ENCODE measurements at places on chromosomes 7 and 10.

GRCh38 chr7:117097860-117098259, 144.6 kb downstream of the ST7 start:
- no peak for DNase-seq

DNA sequence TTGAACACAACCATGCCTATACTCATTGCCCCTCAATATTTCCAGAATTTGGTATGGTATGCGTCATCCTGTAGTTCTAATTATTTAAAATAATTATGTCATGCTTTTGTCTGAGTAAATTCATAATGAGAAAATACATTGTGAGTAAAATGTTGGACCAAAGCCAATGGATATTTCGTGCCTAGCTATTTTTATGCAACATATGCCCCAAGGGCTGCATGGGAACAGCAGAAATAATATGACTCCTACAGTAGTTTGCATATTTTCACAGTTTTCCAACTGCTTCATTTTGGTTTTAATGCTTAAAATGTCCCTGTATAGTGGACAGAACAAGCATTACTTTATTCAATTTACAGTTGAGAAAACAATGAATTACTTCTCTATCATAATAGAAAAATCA, 1115.6 kb upstream of the GHITM start:
- no peak for DNase-seq

DNA sequence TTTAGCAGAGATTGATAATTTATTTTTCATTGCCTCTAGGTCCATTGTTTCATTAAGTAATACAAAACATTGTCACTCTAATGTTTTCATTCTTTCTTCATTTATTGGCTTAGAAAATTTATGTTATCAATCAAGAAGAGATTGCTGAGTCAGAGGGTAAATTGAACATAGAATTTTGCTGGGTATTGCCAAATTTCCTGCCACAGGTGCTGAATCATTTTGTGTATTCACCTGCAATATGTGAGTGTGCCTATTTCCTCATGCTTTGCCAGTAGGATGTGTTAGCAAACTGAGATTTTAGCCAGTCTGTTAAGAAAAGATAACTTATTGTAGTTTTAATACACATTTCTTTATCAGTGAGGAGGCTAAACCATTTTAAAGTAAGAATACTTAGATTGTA, 38.0 kb downstream of the MARCHF5 start:
- DNase-seq: no peak

- DNase-seq: no peak
Observed at GRCh38 chr7:21771906-21772610, 173.6 kb downstream of the CDCA7L start.

DNA sequence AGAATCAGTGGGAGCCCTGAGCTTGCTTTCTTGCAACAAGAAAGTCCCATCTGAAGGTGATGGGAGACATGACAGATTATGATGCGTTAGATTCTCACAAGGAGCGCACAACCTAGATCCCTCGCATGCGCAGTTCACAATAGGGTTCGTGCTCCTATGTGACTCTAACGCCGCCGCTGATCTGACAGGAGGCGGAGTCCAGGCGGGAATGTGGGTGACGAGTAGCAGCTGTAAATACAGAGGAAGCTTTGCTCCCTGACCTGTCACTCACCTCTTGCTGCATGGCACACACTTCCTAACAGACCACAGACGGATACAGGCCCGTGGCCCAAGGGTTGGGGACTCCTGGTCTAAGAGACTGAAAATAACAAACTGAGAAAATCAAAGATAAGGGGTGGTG, 1163.4 kb upstream of the AUTS2 start:
- no peak for DNase-seq

DNA sequence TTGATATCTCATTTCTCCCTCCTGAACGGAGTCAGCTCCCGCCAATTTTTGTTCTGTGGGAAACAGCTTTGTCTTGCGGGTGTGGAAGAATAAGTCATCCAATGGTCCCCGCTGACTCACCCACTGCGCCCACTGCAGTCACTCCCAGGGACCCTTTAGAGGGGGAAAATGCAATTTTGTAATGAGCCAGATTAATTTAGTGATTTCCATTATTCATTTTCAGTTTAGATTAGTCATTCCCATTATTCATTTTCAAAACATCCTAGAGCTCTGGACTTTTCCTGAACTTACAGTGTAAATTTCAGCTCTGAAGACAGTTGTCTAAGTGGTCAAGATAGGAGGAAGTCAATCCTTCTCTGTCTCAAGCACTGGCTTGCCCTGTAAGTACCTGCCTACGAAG, 154.9 kb upstream of the TMEM72 start:
- DNase-seq: no peak

GRCh38 chr7:137475966-137476365, 132.4 kb upstream of the PTN start:
- no peak for DNase-seq

DNA sequence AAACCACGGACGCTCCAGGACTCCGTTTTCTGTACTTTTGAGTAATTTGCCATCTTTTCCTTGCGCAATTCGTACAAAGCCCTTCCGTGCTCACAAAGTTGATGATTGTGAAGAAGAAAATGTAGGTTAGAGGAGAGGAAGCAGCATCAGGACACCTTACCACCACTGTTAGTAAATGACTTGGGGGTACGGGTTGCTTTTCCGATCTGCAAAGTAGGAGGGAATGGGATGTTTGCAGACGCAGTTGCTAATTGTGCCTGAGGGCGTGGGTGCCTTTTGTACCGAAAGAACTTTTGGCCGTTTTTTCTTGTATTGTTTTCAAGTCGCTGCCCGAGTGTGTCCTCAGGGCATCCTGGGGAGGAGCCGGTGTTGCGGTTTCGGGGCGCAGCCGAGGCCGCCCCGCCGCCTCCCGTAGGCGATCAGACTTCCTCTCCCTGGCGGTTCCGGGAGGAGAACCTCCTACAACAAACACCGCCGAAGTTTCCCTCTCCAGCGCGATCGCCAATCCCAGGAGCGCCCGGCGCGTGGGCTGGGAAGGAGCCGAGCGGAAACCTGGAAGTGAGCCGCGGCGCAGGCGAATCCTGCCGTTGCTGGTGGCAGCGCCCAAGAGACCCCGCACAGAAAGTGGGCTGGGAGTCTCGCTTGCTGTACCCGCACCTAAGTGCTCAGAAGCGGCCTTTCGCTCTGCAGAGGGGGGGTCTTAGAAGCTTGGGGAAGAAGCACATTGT, 1.0 kb downstream of the PRR15 start:
- DNase-seq: no peak

GRCh38 chr7:70034999-70035398, 436.7 kb downstream of the AUTS2 start:
- DNase-seq: no peak

DNA sequence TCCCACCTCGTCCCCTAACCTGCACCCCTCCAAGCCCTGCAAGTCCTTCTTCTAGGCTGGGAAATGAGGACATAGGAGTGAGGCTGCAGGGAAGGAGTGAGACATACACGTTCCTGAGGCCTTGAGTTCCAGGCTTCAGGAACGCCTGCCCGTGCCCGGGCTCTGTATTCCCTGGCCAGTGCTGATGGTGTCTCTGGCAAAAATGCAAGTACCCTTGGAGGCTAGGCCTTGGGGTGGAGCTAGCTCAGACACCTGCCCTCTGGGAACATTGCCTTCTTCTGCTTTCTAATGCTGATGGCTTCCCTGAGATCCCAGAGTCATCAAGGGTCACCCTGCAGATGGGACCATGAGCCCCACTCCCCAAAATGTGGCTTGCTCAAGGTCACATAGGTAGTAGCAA, 76.0 kb downstream of the GRK5 start:
- no peak for DNase-seq

DNA sequence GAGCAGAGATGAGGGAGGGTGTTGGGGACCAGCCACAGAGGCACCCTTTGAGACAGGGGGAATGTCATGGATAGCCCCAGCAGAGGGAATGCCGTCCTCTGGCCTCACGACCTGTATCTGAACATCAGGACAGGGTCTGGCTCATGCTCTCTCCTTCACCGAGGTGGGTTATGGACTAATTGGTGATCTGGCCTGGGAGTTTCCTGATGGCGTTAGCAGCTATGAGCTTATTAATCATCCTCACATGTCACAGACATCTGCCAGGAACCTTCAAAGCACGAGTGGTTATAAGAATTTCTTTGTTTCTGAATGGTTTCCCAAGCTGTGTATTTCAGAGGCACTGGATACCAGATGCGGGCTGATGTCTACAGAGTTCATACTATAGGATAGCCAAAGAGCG, 6.9 kb downstream of the CPA4 start:
- no peak for DNase-seq

DNA sequence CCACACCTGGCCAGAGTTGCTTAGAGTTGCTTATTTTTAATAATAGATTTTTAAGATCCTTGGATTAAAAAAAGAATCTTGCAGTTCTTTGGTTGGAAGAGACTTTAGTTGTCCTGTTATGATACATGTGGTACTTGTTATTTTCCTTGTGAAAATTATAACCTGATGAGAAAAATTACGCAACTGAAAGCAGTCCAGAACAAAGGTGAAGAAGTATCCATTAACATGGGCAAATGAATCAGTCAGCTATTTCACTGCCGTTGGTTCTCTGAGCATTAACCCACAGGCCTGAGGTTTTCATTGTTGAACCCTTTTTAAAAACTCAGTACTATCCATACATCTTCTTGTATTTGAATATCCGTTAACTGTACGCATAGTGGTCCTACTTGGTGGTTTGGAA, 68.2 kb downstream of the GALNT11 start:
- no peak for DNase-seq

DNA sequence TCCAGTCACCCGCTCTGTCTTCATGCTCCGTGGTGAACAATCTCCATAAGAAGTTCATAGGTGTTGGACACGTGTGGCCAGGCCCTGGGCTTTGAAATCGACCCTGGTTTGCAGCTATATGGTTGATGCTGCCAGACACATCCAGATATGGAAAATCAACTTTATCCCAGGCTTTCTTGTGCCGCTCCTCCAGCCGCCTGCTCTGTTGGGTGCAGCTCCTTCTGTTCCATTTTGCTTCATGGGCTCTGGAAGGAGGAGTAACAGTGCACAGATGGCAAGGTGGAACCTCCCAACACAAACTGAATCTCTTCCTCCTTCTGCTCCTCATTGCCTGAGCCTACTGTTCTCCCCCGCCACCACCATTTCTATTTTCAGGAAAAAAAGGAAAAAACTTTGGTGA, 44.7 kb downstream of the THNSL1 start:
- DNase-seq: no peak

- DNase-seq: no peak
Observed at GRCh38 chr10:97028126-97028831, 157.5 kb downstream of the SLIT1 start.

GRCh38 chr10:8898745-8899330, 844.4 kb downstream of the GATA3 start:
- DNase-seq: no peak

DNA sequence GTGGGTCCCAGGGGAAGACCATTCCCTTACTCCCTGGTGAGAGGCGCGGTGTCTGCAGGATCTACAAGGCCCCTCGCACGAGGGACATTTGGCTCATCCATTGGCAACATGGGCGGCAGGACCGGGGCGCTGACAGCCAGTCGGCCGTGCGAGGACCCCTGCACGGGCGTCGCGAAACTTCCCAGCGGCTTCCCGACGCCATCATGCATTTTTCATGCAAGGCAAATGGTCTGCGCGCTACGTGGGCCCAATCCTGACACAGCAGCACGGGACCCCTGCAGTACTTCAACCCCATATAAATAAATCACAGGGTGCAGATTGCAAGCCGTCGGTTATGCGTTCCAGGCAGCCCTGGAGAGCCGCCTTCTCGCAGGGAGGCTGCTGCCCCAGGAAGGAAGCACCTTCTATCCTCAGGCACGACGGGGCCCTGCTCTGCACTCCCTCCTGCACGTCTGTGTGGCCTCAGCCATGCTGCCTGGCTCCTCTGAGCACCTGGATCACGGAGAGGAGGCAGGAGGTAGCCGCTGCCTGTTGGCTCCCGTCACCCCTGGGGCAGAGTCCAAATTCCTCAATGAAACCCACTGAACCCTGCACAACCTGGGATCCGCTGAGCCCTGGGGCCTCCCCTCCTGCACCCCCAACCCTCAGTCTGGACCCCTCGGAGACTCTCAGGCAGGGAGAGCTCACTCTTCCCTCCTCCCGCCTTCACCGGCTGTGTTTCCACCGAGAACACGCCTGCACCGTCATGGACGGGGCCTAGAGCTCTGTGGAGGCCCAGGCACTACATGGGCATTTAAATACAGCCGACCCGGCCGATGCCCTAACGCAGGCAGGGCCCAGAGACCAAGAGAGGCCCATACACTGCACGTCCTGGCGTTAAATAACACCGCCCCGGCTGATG, 90.5 kb downstream of the PDGFA start:
- DNase-seq: no peak

DNA sequence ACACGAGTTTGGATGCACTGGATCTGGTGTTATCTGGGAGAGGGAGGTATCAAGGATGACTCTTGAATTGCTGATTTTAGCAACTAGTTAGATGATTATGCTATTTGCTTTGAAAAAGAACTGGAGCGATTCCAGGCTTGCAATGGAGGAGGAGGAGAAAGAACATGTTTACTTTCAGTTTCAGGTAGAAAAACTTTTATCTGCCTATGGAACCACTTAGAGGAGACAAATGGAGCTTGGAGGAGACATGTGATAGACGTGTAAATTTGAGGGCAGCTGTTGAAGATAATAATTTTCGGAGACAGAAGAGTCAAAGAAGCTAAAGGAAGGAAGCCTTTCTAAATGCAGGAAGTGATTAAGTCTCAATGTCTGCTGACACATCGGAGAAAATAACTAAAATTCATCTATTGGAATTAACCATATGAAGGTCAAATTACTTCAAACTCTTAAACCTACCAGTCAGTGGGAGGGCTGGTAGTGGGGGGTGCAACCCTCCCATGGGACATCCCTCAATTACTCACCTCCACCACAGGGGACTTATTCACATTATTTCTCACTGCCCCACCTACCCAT, 56.4 kb upstream of the GNAI1 start:
- no peak for DNase-seq

GRCh38 chr7:2393706-2394105, 9.7 kb upstream of the CHST12 start:
- no peak for DNase-seq

DNA sequence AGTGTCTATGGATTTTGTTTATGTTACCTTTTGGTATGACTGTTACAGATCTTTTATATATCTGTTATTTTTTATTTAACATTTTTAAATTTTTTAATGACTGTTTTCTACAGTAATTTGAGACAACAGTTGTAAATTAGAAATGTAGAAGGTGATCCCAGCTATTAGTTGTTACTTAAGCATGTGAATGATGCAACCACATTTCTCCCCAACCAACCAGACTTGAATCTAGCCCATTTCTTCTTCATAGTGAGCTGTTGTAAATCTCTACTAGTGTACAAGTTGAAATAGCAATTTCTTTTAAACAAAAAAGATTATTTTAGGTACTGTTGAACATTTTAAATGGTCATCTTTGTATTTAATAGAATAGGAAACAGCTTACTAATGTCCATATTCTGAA, 18.0 kb downstream of the TMEM106B start:
- no peak for DNase-seq

DNA sequence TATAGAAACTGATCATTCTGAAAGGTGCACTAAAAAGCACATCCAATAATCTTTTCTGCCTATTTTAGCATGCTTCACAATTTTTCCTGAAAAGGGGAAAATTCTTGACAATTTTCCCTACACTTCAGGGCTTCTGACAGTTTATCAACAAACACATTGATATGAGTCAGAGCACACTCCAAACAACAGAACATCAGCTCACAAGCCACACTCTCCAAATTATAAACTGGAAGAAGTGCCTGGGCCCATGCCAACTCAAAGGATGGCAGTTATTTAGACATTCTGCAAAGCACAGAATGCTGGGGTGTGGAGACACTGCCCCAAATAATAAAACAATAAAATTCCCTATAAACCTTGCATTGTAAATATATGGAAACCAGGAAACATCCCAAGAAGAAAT, 90.8 kb downstream of the ELAPOR2 start:
- no peak for DNase-seq
